Hindlimb muscle (tissue), 1 donor: ENCODE measurements at places on chromosomes 7 and 10. TPM values are rescaled to one million over a fixed set of nuclear protein-coding genes. Genes with fewer than 3 reads are reported as not detected.

- no peak for DNase-seq
Measured at GRCh38 chr10:83301732-83302131, 837.6 kb upstream of the GHITM start.

- no peak for DNase-seq
Measured at GRCh38 chr10:369221-369683, 234.0 kb downstream of the ZMYND11 start.

DNA sequence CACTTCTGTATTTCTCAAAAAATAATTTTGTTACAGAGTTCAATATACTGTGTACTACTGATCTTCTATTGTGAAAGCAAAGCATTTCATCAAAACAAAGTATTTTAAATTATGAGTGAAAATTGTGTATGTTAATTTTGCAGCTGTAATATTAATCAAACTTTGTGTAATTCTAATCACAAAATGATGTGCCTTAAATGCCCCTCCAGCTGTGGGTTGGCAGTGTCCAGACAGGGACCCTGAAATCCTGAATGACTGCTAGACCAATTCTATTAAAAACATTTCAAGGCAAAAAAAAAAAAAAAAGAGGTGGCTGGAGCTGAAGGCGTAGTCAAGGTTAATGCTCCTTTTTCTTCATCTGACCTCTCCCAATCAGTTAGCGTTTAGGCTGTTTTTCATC lies 36.2 kb downstream of the SCD start:
- DNase-seq, result no peak

DNA sequence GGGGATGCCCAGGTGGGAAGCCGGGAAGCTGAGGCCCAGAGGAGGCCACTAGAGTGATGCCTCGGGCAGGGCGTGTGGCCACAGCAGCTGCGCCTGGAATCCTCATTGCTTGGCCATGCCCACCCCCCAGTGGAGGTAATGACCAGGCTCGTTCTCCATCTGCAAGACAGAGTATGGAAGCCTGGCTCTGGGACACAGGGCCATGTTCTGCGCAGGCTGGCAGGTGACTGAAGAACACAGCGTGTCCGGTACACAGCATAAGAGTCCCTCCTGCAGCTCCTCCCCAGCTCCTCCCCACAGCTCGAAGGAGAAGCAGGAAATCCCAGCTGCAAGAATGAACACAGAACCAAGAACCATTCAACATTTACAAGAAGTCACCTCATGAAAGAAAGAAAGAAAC lies 64.8 kb downstream of the SMURF1 start:
- DNase-seq, result peak; percentile 19

GRCh38 chr7:139620676-139621344 lies 97.3 kb downstream of the CLEC2L start:
- no peak for DNase-seq

DNA sequence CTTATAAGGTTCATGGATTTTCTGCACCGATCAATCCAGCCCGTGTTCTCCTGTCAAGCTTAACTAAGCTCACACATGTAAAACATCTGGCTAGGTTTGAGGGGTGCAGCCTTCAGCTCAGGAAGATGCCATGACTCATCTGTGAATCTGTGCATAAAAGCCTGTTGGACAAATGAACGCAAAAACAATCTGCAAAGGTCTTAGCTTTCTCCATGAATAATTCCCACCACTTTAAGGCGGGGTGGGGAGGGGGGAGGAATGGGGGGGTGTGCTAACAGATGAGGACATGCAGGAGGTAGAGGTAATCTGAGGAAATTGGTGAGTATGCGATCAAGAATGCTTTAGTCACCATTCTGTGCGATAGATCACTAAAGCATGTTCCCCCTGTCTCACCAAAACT lies 4.8 kb downstream of the DOCK4 start:
- no peak for DNase-seq

- DNase-seq, result no peak
Measured at GRCh38 chr7:157139111-157139809, 534 bp downstream of the UBE3C start.

DNA sequence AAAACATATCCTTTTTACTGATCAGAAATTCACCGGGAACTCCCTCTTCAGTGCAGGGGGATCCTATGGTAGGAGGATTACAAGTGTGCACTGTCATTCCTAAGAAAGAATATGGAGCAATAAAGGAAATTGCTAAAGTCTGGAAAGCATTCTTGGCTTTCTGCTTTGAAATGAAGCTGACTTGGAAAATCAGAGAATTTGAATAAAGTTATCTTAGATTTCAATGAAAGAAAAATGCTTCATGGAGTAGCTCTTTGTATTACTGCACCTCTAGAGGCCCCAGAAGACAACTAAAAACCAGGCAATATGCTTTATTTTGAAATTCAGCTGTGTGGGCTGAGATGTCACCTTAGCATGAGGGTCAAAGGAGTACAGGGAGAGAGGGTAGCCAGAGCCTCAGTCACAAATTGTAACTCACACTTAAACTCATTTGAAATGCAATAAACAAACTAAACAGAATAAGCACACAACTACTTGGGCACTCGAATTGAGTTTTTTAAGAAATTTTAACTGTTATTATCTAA lies 102.5 kb downstream of the IMMP2L start:
- no peak for DNase-seq

DNA sequence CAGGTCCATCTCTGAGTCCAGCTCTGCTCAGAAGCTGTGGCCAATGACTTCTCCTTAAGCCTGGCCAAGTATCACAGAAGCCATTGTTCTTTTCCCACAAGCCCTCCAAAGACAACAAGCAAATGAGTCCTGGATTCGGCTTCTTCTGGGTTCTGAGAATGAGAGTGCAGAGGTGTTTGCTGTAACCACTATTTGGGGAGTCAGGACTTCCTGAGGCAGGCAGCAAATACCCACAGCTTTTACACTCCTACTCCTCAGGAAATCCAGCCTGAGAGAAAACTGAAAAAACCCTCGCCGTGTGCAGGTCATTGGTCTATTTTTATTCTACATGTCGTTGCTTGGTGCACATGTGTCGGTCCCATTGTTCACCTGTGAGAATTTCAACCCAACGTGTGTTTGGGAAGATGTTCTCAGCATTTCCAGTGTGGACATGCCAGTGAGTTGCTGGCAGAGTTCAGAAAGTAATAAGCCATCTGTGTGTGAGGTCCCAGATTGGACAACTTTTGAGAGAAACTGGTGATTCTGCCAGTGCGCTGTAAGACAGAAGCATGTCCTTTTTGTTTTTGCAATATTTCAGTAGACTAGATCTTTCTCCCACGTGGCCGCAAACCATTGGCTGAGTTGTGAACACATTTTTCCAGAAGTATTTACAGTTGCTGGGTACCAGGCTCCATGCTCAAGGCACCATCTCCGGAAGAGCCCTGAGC lies 121.6 kb upstream of the LYZL2 start:
- DNase-seq, result no peak

GRCh38 chr10:98632456-98633150 lies 185.9 kb upstream of the HPS1 start:
- no peak for DNase-seq

GRCh38 chr7:100384628-100385294 lies 11.5 kb downstream of the PILRA start:
- no peak for DNase-seq

- no peak for DNase-seq
Measured at GRCh38 chr10:33653584-33654367, 319.3 kb upstream of the NRP1 start.

Gene PNLIPRP2
- not detected for polyA plus RNA-seq

Gene CCDC201
- not detected for polyA plus RNA-seq

Gene PRPS1L1
- polyA plus RNA-seq, result not detected

Gene ZNF467
- 9.1 TPM for polyA plus RNA-seq

Gene WEE2
- polyA plus RNA-seq, result 0.22 TPM

Gene HMX2
- not detected for polyA plus RNA-seq
